ENCODE measurements at places on chromosomes 11 and 22. TPM values are rescaled to one million over a fixed set of nuclear protein-coding genes. Genes with fewer than 3 reads are reported as not detected.

The CRYBB2 gene
- not detected for total RNA-seq

The GPHA2 gene
- not detected for total RNA-seq

The OR51Q1 gene
- not detected for total RNA-seq

- H3K27ac ChIP-seq = no peak overlapping the region
- H3K27me3 ChIP-seq = no peaks in the 10 kb centered on the region
- no peaks in the 10 kb centered on the region for H3K36me3 ChIP-seq
- DNase-seq = no peak
- no peaks in the 10 kb centered on the region for H3K4me1 ChIP-seq
These were observed 588.5 kb upstream of the ARHGAP42 start for GRCh38 chr11:100098560-100098959.

- H3K4me3 ChIP-seq = peak overlapping the region; percentile 77
- peaks cover 91% of the 10 kb centered on the region for H3K4me1 ChIP-seq
- H3K27me3 ChIP-seq = no peaks in the 10 kb centered on the region
- peak overlapping the region; percentile 96 for H3K27ac ChIP-seq
- H3K36me3 ChIP-seq = peaks cover 38% of the 10 kb centered on the region
- DNase-seq = no peak
These were observed 5.1 kb downstream of the MRGPRF start for GRCh38 chr11:69007975-69008381.

DNA sequence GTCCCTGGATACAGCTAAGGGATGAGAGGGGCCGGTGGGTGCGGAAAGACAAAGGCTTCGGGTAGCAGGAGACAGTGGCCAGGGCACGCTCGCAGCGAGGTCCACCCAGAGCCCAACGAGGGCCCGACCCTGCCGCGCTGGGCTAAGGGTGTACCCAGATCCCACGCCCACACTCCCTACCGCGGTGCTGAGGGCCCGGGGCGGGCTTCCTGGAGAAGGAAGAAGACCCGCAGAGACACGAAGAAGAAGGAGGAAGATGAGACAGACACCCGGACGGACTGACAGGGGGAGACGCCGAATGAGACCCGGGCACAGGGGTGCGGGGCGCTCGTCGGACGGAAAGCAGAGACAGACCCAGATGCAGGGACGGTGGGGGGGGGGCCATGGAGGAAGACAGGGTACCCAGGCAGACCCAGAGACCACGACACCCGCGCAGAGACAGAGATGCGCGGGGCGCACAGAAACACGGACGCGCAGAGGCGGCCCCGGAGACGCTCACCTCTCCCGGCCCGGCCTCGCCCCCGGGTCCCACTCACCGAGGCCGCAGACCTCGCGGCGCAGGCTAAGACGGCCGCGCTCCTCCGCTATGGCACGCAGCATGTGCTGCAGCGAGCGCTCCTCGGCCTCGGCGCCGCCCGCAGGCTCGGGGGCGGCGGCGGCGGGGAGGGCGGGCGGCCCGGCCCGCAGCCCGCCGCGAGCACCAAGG, 437 bp downstream of the KIAA0930 start:
- H3K4me1 ChIP-seq = peaks cover 27% of the 10 kb centered on the region
- DNase-seq = no peak
- no peaks in the 10 kb centered on the region for H3K36me3 ChIP-seq
- H3K4me3 ChIP-seq = peak overlapping the region; percentile 87

DNA sequence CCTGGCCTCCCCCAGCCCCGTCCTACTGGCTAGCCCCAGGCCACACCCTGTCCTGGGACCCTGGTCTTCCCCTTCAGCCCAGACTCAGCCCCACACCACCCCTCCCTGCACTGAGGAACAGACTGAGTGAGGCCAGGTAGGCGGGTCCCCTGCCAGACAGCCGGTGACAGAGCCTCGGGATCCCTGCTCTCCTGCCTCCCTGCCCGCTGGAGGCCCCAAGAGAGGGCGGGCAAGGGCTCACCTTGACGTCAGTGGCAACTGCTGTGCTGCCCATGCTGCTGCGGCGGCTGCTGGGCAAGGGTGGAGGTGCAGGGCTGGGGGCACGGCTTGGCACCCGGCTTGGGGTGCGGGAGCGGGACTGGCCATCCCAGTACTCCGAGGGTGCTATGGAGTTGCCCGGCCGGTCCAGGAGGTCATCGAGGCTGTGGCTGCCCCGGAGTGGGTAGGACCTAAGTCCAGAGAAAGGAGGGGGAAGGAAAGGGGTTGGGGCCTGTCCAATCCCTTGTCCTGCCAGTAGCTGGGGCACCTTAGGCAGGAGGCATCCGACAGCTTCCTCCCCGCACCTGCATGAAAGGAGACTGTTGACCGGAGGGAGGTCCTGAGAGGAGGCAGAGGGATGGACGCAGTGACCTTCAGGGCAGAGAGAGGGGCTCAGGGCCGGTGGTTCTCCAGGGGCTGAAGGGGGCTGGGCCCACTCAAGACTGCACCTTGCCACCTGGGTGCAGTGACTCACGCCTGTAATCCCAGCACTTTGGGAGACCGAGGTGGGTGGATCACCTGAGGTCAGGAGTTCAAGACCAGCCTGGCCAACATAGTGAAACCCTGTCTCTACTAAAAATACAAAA, 2.2 kb upstream of the SLC16A8 start:
- no peak overlapping the region for H3K4me3 ChIP-seq
- H3K36me3 ChIP-seq = no peaks in the 10 kb centered on the region
- no peak overlapping the region for H3K27ac ChIP-seq
- H3K4me1 ChIP-seq = peaks cover 21% of the 10 kb centered on the region
- DNase-seq = no peak

- peaks cover 25% of the 10 kb centered on the region for H3K4me1 ChIP-seq
- H3K36me3 ChIP-seq = no peaks in the 10 kb centered on the region
- H3K4me3 ChIP-seq = no peak overlapping the region
- peak overlapping the region; percentile 62 for H3K27ac ChIP-seq
- H3K27me3 ChIP-seq = no peaks in the 10 kb centered on the region
- DNase-seq = no peak
These were observed 14.4 kb upstream of the UPK3A start for GRCh38 chr22:45270095-45271020.

Data from esophagus muscularis mucosa (tissue), 4 donors.